ENCODE measurements at places on chromosomes 3 and 15.

DNA sequence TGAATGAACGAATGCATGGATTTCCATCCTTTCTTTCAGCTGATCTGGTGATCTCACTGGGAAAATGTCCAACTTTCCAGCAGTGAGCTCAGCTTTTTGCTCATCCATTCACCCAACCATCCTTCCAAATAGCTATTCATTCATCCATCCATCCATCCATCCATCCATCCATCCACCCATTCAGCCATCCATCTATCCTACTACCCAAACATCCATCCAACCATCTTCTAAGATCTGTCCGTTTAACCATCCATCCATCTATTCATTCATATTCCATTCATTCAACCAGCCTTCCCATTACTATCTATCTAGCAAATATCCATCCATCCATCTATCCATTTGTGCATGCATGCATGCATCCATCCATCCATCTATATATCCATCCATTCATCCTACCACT, 39.4 kb downstream of the WNT7A start:
- DNase-seq = no peak

GRCh38 chr3:21791356-21791755, 40.3 kb upstream of the ZNF385D start:
- DNase-seq = no peak

- no peak for DNase-seq
These were observed 49.8 kb downstream of the ST3GAL6 start for GRCh38 chr3:98812851-98813374.

DNA sequence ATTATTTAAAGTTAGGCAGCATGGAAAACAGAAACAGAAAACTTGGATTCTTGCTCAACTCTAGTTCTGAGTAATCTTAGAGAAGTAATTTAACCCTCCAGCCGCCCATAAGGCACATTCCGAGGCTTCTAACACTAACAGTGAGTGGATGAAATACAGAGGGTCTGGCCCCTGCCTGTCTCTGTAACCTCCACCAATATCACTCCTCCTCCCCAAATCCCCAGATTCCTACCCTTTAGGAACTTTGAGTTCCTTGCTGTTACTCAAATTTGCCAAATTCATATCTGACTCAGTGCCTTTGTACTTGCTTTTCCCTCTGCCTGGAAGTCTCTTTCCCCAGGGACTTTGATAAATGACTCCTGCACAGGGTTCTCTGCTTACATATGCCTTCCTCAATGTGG, 112.5 kb upstream of the TGFBR2 start:
- DNase-seq = no peak

- DNase-seq = peak; percentile 52
These were observed 60.6 kb upstream of the XCR1 start for GRCh38 chr3:46087871-46088270.

DNA sequence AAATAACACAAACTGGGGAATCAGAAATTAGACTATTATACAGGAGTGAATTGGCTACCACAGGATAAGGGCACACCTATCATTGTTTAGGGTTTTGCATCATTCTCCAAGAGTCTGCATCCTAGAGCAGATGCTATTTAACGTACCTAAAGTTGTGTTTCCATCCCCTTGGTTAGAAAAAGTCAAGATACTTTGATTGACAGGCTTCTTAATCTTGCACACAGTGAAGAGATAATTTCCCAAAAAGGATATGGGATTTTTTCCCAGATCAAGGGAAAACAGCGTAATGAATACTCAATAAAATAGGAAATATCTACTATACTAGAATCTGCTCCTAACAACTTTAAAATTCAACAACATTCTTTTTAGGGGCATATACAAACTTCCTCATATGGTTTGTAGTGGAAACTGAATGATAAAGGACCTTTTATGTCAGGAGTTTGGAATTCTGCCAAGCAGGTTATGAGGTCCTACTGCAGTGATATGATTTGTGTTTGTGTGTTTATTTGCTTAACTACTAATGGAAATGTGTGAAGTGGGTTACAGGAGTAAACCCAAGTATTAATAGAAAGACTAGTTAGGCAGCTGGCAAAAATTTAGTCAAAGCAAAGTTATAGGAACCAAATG, 124.1 kb upstream of the MME start:
- DNase-seq = no peak

DNA sequence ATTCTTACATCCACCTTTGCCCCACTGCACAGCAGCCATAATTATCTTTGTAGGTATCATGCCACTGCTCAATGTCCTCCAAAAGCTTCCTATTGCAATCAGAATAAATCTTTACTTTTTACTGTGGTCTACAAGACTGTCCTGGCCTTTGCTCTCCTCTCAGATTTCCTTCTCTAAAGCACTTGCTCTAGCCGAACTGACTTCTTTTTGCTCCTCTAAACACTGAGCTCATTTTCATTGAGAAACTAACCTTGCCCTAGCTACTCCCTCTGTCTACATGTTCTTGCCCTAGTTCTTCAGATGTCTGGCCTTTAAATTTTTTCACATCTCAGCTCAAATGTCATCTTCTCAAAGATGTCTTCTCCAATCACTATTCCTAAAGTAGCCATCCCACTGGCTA, 342.8 kb downstream of the TBC1D5 start:
- no peak for DNase-seq

DNA sequence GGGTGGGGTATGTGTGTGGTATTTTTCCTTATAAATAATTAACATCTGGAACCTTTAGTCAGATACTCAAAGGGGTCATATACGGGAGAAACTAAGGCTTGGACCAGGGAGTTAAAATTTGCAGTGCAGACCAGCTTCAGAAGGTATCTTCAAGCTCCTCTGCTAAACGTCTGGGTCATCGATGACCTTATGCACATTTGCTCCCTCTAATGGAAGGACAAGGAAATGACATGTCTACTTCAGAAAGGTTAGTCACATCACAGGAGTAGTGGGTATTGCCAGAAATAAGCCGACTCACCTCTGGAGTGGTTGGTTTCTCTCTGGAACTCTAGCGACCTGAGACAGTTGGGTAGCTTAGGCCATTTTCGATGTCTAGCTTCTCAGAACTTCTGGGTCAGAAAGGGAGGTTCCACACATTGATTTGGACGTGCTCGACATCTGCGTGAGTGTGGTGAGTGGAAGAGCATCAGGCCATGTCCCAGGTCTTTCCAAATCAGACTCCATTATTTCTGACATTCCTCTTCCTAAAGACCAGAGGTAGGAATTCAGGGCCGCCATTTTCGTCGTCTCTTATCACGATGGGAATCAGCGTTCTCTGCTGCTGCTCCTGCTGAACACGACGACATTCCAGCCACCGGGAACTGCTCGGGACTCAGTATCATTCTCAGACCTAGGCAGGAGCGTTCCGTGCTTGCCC, 31.8 kb upstream of the RASA2 start:
- peak; percentile 27 for DNase-seq

Measured in CD4-positive, alpha-beta T cell treated with Interleukin-15 for 1 hour (primary cell).